Right atrium auricular region (tissue), 2 donors: ENCODE measurements at places on chromosomes 4 and X. TPM values are rescaled to one million over a fixed set of nuclear protein-coding genes. Genes with fewer than 3 reads are reported as not detected.

The BEND2 gene
- total RNA-seq, result not detected

The CEP135 gene
- 1.6 TPM for total RNA-seq

DNA sequence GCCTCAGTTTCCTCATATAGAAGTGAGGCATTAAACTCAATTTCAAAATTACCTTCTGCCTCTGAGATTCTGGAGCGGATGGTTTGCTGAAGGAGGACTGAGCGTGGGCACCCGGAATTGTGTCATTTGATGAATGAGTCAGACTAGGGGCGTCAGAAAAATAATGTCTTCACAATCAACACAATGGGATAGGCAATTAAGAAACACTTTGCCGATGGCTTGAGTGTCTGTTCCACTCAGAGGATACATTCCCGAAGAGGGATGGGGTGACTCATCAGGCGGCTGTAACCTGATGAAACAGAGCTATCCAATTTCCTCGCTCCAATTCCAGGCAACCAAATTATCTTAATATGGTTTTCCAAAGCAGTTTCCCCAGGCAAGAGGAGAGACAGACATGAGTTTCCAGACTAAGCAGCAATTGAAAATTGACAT is 1.2 kb upstream of the CHRNA9 start:
- no peaks in the 10 kb centered on the region for H3K36me3 ChIP-seq
- no peak overlapping the region for H3K4me3 ChIP-seq

The RFC1 gene
- total RNA-seq, result 16.4 TPM

DNA sequence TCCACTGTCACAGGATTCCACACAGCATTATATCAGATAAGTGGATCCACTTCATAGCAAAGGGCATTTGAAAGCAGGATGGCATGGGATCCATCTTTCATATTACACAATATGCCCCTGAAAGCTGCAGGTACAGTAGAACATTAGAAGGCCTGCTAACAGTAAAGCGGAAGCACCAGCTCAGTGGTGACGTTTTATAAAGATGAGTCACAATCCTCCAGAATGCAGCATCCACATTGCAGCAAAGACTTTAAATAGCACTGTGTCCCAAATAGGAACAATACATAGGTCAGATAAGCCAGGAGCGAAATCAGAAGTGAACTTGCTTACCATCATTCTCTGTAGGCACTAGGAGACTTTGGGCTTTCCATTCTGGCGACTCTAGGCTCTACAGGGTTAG is 609.5 kb upstream of the FAT1 start:
- no peak for DNase-seq
- no peaks in the 10 kb centered on the region for H3K4me1 ChIP-seq
- no peaks in the 10 kb centered on the region for H3K27me3 ChIP-seq
- no peak overlapping the region for H3K4me3 ChIP-seq

The MAGEA1 gene
- total RNA-seq, result not detected

GRCh38 chr4:36772154-36772516 is 472.4 kb upstream of the NWD2 start:
- H3K27me3 ChIP-seq, result no peaks in the 10 kb centered on the region
- no peak overlapping the region for H3K27ac ChIP-seq
- no peaks in the 10 kb centered on the region for H3K36me3 ChIP-seq
- no peaks in the 10 kb centered on the region for H3K4me1 ChIP-seq
- no peak overlapping the region for H3K4me3 ChIP-seq

The SLC16A2 gene
- total RNA-seq, result 6.4 TPM

GRCh38 chr4:81687471-81687870 is 215.8 kb upstream of the RASGEF1B start:
- H3K4me3 ChIP-seq, result no peak overlapping the region
- no peaks in the 10 kb centered on the region for H3K36me3 ChIP-seq
- H3K27me3 ChIP-seq, result no peaks in the 10 kb centered on the region
- no peak for DNase-seq
- no peak overlapping the region for H3K27ac ChIP-seq

GRCh38 chr4:2417226-2417764 is 1.1 kb downstream of the ZFYVE28 start:
- H3K4me1 ChIP-seq, result no peaks in the 10 kb centered on the region
- DNase-seq, result no peak
- peak overlapping the region; percentile 48 for H3K27ac ChIP-seq
- no peaks in the 10 kb centered on the region for H3K27me3 ChIP-seq
- no peaks in the 10 kb centered on the region for H3K36me3 ChIP-seq

- H3K4me3 ChIP-seq, result no peak overlapping the region
- no peaks in the 10 kb centered on the region for H3K27me3 ChIP-seq
- no peak for DNase-seq
- H3K4me1 ChIP-seq, result no peaks in the 10 kb centered on the region
Observed at GRCh38 chrX:136778020-136778419, 2.7 kb downstream of the ARHGEF6 start.
